ENCODE measurements at places on chromosomes 1 and 21. TPM values are rescaled to one million over a fixed set of nuclear protein-coding genes. Genes with fewer than 3 reads are reported as not detected.

The RNU1-4 gene
- total RNA-seq: under 0.01 TPM

The PRAMEF5 gene
- not detected for total RNA-seq

The TNFRSF4 gene
- total RNA-seq: 0.57 TPM

The OR14C36 gene
- total RNA-seq: not detected

The KIF26B gene
- total RNA-seq: 0.14 TPM

The LDLRAD1 gene
- not detected for total RNA-seq

The CAP1 gene
- 515 TPM for total RNA-seq

The BLACAT1 gene
- total RNA-seq: under 0.01 TPM

The PLA2G2F gene
- total RNA-seq: not detected

The UBL4B gene
- not detected for total RNA-seq

The AMY1A gene
- not detected for total RNA-seq

The CD244 gene
- total RNA-seq: not detected

The HCN3 gene
- total RNA-seq: 0.40 TPM

The NID1 gene
- total RNA-seq: 82.3 TPM

The INTS11 gene
- total RNA-seq: 71.4 TPM

The HRNR gene
- not detected for total RNA-seq

The CFHR1 gene
- not detected for total RNA-seq

The ASTN1 gene
- not detected for total RNA-seq

The KRTAP19-1 gene
- total RNA-seq: not detected

The WDR64 gene
- not detected for total RNA-seq

The BRDT gene
- total RNA-seq: not detected

The TCHHL1 gene
- not detected for total RNA-seq

The ANKRD35 gene
- total RNA-seq: 0.14 TPM

The NEGR1 gene
- total RNA-seq: 12.2 TPM

The SPATA46 gene
- total RNA-seq: not detected

The NR1I3 gene
- total RNA-seq: not detected

The KIF21B gene
- total RNA-seq: 2.7 TPM

The BEST4 gene
- not detected for total RNA-seq

The CEP85 gene
- total RNA-seq: 11.3 TPM

The LRRIQ3 gene
- 0.93 TPM for total RNA-seq

The SELP gene
- 2.8 TPM for total RNA-seq

The SYT6 gene
- not detected for total RNA-seq

The NHLH1 gene
- not detected for total RNA-seq

The CELA3A gene
- total RNA-seq: not detected

The CAPN9 gene
- total RNA-seq: under 0.01 TPM

The FMN2 gene
- total RNA-seq: not detected

The IL6R gene
- 12.3 TPM for total RNA-seq

Measured in thoracic aorta endothelial cell (primary cell).